ENCODE measurements at places on chromosomes 12 and 14.

- DNase-seq = no peak
Measured at GRCh38 chr14:73372529-73372928, 85.8 kb downstream of the NUMB start.

GRCh38 chr12:66735275-66735674 lies 56.4 kb upstream of the GRIP1 start:
- no peak for DNase-seq

- no peak for DNase-seq
Measured at GRCh38 chr14:87483271-87484260, 509.4 kb downstream of the GALC start.

- no peak for DNase-seq
Measured at GRCh38 chr12:79991586-79991985, 56.7 kb upstream of the PPP1R12A start.

DNA sequence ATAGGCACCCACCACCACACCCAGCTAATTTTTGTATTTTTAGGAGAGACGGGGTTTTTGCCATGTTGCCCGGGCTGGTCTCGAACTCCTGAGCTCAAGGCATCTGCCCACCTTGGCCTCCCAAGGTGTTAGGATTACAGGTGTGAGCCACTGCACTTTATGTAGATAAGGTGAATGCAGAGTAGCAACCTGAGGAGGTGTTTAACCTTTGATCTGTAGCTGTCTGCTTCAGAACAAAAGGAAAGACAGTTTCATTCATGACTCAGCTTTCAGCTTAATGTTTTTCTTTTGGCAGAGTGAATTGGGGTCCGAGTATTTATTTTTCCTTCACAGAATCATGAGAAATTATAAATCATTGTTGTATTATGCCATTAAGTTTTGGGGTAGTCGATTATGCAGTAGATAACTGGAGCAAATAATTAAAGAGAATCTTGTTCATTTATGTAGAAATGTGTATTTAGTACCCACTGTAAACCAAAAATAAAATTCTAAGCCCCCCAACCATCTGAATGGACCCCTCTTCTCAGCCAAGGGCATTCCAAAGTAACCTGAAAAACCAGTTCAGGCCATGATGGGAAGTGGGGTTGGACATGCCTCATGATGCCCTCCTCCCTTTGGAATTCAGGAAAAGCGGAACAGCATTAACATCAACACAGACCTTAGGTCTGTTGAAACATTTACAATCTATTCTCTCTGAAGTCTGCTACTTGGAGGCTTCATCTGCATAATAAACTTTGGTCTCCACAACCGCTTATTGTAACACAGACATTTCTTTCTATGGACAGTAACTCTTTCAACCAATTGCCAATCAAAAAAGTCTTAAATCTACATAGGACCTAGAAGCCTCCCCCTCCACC lies 10.7 kb upstream of the STX2 start:
- no peak for DNase-seq

DNA sequence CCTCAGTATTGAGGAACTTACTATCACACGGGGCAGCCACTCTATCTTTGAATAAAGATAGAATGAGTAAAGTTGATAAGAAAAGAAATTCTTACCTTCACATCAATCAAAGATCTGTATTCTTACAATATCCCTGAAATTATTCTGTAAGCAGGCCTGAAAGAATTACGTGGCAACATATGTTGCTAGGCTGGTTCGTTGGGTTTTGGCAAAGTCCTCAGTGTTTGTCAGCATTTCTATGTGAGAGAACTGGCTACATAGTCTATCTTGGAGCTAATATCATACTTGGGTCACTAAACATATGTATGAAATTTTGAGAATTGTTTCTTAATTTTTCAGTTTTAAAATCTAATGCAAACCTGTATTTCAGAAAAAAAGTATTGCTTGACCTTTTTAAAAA lies 412.2 kb upstream of the GARIN6 start:
- no peak for DNase-seq

GRCh38 chr12:85688837-85689236 lies 147.4 kb downstream of the RASSF9 start:
- DNase-seq = no peak

- no peak for DNase-seq
Measured at GRCh38 chr12:87338681-87339080, 690.5 kb downstream of the C12orf50 start.

DNA sequence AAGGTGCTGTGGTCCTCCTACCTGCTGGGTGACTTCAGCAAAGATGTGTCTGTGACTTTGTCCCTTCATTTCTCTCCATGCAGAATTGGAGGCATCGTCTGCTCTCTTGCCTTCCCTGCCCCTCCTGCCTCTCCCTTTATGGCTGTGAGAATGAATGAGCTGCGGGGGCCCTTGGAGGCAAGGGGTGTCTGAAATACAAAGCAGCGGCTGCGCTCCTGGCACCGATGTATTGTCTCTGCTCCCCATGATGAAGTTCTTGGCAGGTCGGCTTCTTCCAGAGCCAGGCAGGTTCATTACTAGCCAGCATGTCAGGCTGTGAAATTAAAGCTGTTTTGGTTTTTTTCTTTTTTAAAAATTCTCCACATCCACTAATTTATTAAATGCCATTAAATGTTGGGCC lies 194.5 kb downstream of the TSPAN9 start:
- no peak for DNase-seq

GRCh38 chr14:22797017-22797917 lies 18.0 kb downstream of the SLC7A7 start:
- no peak for DNase-seq

- no peak for DNase-seq
Measured at GRCh38 chr12:47121146-47121545, 41.4 kb upstream of the AMIGO2 start.

DNA sequence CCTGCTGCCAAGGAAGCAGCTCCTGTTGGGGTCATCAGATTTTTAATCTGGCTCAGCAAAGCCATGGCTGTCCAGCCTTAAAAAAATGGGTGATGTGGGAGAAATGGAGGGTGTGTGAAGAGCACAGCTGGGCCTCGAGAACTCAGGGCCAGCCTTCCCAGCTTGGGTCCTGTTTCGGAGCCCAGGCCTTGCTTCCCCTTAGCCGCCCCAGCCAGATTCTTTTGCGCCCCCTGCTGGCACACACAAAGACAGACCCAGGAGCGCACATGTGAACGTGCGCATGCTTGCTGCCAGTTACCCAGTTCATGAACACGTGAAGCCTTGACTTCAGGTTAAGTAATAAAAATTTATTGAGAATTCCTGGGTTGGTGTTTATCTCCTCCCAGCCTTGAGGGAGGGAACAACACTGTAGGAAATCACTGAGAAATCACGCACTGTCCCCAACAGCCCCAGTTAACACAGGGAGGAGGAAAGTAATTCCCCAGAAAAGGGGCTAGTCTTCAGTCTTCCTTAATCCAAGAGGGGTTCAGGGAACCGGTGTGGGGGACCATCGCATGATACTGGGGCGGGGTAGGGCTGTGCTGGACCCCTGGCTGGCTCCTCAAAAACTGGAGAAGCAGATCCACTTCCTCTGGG lies 5.3 kb downstream of the PHB2 start:
- DNase-seq = peak; percentile 90

GRCh38 chr12:102371165-102371564 lies 109.2 kb downstream of the IGF1 start:
- no peak for DNase-seq

GRCh38 chr14:77084985-77085384 lies 13.1 kb upstream of the CIPC start:
- DNase-seq = no peak

DNA sequence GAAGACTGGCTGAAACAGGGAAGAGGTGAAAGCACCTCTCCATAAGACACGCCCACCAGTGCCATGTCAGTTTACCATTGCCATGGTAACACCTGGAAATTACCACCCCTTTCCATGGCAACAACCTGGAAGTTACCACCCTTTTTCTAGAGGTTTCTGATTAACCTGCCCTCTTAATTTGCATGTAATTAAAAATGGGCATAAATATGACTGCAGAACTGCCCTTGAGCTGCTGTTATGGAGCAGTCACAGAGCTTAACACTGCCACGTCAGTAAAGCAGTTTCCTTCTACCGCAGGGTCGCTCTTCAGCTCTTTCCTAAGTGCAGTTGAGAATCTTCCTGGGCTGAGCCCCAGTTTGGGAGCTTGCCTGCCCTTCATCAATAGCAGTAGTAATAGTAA lies 55.2 kb downstream of the RASSF3 start:
- DNase-seq = no peak

- DNase-seq = no peak
Measured at GRCh38 chr14:92597906-92598905, 84.6 kb downstream of the RIN3 start.

- no peak for DNase-seq
Measured at GRCh38 chr12:100995771-100996170, 201.2 kb downstream of the ANO4 start.

GRCh38 chr12:120529641-120530417 lies 871 bp upstream of the COQ5 start:
- DNase-seq = no peak

- DNase-seq = no peak
Measured at GRCh38 chr12:69136931-69137613, 102.3 kb upstream of the CPSF6 start.

GRCh38 chr12:84805474-84805858 lies 107.1 kb downstream of the SLC6A15 start:
- DNase-seq = no peak

- no peak for DNase-seq
Measured at GRCh38 chr12:19166387-19166786, 36.9 kb downstream of the PLEKHA5 start.

DNA sequence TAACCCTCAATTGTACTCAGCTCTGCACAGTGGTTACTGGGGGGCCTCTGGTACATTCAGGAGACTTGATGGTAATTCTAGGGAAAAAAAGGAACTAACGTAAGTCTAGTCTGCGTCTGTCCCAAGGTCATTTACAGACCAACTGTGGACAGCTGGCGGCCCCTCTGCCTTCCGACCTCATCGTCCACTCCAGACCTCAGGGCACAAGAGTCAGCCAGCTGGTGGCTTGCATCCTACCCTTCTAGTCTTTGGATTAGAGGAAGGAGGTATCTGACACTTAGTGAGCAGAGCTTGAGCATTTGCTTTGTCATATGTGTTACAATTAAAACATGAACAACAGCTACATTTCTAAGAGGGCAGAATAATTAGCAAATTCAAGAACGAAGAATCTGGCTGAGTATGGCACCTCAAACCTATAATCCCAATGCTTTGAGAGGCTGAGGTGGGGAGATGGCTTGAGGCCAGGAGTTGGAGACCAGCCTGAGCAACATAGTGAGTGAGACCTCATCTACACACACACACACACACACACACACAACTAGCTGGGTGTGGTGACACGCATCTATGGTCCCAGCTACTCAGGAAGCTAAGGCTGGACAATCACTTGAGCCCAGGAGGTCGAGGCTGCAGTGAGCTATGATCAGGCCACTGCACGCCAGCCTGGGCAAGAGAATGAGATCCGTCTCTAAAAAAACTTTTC lies 36.5 kb downstream of the SSH1 start:
- no peak for DNase-seq

GRCh38 chr12:59873136-59873535 lies 277.3 kb downstream of the SLC16A7 start:
- DNase-seq = no peak

GRCh38 chr14:66070542-66071319 lies 415.4 kb upstream of the CCDC196 start:
- peak; percentile 23 for DNase-seq

- DNase-seq = no peak
Measured at GRCh38 chr12:120725151-120725658, 421 bp upstream of the ACADS start.

DNA sequence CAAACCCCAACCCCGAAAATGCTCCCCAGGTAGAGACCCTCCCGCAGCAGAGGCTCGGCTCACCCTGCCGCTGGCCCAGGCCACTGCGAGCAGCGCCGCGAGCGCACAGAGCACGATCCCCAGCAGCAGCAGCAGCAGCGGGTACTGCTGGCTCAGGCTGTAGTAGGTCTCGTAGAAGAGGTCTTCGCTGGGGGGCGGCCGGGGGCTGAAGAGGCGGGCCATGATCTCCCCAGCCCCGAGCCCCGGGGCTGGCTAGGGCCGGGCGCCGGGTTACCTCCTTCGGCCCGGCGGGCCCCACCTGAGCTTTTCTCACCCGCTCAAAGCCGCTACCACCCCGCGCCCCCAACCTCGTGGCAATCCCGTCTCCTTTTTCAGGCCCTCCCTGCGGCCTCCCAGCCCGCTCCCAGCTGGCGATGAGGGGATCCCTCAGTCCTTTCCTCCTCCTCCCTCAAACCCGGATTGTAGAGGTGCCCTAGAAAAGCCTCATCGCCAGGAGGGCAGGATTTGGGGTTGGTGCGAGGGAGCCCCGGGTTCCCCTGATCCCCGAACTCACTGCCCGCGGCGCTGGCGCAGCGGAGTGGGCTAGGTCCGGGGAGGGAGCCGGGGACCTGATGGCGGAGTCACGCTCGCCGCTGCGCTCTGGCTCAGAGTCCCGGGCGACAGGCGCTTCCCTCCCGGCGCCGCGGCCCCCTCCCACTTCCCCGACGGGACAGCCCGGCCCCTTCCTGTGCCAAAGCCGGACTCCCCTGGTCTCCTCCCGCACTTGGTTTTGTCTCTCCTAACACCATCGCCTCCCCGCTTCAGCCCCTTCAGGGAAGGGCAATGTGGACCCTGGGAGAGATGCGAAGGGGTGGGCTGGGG lies at the start of gene ADCY4:
Gene ADCY4, minus strand, starts transcription at position 641 of the 861 bp plus-strand sequence. Its CDS starts 419 bp downstream, at position 222.
- DNase-seq = peak; percentile 70

- no peak for DNase-seq
Measured at GRCh38 chr14:34478261-34478660, 16.2 kb upstream of the SPTSSA start.

DNA sequence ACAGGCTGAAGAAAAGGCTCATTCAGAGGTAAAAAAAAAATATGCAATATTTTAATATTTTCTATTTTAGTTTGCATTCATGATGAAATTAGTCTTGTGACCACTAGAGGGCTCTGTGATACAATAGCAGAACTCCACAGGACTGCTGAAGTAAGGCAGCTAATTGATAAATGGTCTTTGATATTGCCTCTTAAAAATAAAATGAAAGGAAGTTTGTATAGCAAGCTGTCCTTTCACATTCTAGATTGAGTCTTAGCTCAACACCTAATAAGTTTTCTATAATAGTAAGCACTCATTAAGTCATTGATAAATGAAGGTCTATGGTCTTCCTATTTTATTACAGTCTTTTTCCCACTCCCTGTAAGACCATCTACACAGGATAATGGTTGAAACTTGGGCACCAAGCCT lies 315.7 kb downstream of the NAV3 start:
- no peak for DNase-seq

DNA sequence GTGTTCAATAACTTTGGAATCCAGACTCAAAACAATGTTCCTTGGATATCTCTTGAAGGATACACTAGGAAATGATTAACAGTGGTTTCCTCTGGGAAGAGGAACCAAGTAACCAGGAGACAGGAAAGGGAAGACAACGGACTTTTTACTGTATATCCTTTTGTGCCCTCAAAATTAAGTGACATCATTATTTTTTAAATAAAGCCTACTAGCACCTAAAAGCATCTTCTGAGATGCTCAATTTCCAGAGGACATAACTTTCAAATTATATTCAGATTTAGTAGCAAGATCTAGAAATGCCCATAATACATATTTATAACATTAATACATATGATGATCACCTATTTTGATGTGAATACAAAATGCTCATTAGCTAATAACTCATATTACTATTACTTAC lies 6.5 kb downstream of the HECTD1 start:
- DNase-seq = no peak

Measured in heart right ventricle (tissue), 16 donors.